ENCODE measurements at places on chromosomes 6 and 20.
A peak's percentile ranks its signal among the peaks of the same experiment; 100 is the strongest.

DNA sequence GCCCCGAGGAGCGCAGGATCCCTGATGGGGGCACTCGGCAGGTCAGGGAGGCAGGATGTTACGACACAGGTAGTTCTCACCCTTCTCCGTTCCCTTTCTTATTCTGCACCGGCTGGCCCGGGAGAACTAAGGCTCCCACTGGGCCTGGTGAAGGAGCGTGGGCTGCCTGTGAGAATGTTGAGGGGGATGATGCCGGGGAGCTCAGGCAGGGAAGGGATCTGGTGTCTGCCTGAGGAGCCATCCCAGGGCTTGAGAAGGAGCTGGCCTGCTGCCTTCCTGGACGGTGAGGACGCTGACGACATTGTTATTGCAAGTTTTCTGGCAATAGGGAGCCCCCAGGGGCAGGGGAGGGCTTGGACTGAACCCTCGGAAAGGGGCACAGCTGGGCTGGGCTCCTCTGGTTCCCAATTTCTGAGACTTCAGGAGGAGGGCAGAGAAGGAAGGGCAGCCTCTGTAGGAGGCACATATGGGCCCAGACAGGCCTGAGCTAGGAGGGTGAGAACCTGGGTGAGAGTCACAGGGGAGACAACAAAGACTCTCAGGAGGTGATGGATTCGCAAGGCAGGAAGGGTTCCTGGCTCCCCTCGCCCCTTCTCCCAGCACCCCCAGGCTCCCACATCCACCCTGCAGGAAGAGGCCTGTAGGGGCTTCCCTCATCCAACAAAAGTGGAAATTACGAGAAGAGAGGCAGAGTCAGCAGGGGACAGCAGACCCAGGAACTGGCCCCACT, 32.8 kb downstream of the CYP21A2 start:
- no peak for DNase-seq

GRCh38 chr20:43196243-43196642, 6.5 kb upstream of the PTPRT start:
- DNase-seq, result no peak

- DNase-seq, result no peak
These were observed 11.7 kb downstream of the UST start for GRCh38 chr6:148758492-148758891.

DNA sequence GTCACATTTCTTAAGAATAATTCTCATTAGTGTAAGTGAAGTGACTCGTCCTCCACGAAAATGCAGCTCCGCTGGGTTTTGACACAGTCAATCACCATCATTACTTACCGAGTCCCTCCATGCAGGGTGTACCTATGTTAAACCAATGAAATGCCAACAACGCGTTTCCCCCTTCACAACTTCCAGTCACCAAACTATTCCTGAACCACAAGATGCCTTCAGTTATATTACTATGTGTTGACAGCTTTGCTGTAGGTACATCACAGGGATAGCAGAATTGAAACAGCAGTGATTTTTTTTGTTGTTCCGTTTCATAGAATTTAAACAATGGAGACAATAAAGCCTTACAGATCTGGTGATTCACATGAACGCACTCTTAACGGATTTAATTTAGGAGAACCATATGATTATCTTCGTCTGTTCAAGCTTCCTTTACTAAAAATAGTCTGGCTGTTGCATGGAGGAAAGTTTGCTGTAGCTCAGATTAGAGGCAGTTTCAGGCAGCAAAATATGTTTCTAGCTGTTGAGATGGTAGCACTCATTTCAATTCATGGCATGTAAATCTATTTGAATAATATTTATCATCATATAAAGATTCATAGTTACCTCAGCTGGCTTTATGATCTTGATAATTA, 652.8 kb downstream of the PRKN start:
- no peak for DNase-seq

GRCh38 chr6:166707045-166707444, 80.0 kb upstream of the RPS6KA2 start:
- no peak for DNase-seq

DNA sequence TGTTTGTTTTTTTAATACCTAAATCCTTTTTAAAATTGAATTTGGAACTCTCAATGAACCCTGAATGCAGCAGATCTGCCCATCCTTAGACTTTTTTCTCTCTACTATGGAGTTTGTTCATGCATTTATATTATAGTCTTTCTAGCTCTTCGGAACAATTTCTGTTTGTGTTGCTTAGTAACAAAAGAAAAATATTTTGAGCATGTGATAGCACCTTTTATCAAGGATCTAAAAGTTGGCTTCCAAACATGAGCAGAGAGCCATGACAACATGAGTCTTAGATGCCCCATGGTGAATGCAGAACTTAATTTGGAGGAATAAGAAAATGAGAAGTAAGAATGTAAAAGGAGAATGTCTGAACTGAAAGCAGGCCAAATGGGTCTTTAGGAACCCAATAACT, 133.7 kb downstream of the EDN1 start:
- DNase-seq, result no peak

- no peak for DNase-seq
These were observed 44.7 kb upstream of the THEMIS start for GRCh38 chr6:127945434-127946097.

DNA sequence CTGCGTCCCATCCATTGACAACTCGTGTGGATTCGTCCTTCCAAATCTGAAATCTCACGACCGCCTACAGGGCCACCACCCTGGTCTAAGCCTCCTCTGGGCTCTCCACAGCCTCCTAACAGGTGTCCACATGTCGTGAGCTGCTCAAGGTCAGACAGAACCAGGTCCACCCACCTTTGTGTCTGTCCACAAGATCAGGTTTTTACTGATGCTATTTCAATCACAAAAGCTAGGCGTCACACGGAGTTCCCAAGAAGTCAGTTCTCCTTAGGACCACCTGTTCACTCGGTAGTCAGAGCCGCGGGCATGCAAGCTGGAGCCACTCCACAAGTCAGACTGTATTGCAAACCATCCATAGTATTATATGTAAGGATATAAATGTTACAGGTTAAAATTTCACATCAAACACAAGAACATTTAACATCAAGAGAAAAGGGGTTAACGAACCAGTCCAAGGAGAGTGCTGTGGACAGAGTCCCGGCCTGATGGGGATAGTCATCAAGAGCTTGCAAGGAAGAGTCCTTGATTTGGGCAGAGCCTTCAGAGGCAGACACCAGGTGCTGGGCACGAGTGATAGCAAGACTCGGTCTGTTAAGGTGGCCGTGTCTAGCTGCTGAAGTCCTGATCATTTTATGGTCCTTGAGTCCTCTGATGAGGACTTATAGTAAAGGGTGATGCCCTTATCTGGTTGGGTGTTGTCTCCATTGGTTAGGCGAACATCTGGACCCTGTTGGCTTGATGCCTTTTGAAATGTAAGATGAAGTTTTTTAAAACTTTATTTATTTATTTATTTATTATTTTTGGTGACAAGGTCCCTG, 731 bp upstream of the DNPH1 start:
- no peak for DNase-seq

- no peak for DNase-seq
These were observed 132.0 kb downstream of the CDK19 start for GRCh38 chr6:110683241-110683640.

DNA sequence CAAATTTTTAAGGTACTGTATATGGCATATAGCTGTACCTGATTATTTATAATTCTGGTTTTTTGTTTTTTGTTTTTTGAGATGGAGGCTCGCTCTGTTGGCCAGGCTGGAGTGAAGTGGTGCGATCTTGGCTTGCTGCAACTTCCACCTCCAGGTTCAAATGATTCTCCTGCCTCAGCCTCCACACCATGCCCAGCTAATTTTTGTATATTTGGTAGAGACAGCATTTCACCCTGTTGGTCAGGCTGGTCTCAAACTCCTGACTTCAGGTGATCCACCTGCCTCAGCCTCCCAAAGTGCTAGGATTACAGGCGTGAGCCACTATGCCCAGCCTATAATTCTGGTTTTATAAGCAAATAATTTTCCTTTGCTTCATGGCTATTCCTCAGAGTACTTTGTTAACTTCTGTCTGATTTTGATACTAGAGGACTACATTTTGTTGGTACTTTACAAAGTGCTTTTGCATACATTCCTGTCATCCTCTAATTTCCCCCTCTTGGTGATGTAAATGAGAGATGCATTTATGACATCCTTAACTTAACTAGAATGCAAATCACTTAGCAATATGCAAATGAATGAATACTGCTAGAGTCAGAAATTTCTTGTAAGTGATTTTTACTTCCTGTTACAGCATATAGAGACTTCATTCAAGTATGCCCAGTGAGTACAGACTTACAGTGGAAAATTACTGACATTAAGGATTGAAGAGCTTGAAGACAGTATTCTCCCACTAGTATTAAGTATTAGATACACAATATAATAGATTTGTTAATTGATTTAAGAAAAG, 35.7 kb upstream of the ARID1B start:
- no peak for DNase-seq

DNA sequence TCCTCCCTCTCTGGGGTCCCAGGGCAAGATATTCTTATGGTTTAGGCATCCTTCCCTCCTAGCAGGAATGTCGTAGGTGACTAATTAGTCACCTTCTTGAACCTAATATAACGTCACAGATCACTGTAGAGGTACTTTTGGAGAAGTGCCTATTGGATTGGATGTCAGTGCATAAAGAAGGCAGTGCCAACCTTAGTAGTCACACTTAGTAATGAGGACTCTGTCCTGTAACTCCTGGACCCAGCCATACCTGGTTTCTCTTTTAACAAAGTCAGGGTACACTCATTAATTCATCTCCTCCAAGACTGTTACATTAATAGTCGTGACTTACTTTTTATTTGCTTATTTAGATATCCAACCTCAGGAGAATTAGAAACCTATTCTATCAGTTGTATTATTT, 20.0 kb downstream of the VTA1 start:
- DNase-seq, result no peak

DNA sequence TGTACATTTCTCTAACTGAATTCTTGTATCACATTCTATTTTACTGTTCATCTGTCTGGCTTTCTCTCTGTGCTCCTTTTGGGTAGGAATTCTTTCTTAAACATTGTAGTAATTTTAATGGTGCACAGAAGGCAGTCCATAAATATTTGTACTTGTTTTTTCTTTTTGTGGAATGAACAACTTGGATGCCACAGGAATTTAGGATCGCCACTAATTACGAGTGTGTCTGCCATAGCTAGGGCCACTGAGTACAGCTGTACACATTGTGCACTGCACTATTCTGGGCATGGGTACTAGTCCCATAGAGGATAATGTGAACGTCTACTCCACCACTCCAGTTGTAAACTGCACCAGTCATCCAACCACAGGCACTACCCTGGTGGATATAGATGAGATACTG, 39.3 kb upstream of the TMEM200A start:
- no peak for DNase-seq

DNA sequence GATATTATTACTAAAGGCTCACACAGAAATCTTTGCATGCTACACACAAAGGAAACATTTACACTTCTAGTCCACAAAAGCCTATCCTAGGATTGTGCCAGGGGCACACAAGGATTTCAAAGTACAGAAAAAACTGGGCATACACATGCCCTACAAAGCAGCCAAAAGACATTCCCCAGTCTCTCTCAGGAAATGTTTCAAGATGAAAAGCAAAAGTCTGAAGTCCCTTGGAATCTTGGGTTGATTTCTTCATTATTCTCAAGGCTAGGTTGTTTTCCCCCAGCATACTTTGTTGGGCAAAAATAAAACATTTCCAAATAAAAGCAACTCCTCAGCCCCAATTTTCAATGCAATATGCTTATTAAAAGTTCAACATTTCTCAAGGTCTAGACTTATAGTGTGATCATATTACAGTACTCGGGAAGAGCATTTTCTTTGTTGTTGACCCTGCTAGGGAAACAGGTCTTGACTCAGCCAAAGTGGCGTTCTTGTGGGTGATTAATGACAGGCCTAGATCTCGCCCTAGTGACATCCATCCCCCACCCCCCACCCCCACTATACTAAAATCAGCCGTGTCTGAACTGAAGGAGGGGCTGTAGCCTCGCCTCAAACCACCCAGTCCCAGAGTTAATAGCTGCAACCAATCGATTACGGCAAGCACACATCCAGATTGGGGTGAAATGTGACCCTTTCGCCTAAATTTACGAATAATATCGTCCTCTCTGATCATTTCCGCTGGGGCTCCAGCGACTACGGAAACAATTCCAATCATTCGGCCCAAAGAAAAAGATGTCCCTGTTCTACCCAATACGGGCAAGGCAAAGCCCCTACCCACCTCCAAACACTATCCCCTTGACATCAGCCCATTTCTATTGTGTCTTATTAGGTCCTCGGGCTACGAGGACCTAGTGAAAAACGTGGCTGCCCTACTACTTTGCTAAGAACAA, 1.4 kb downstream of the AKIRIN2 start:
- no peak for DNase-seq

DNA sequence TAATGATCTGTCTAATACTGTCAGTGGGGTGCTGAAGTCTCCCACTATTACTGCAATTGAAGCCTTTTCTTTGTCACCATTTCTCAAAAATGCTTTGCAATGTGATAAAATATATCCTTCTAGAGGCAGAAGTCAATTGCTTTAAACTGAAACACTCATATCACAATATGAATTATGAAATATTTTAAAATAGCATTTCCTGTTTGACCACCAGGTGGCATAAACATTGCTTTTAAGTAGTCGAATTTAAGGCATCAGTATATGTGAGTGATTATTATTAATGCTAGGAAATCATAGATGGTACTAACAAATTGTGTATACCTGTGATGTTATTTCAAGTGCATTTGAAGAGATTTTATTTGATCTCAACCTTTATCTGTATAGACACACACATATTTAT, 87.5 kb downstream of the MEI4 start:
- peak; percentile 15 for DNase-seq

GRCh38 chr6:96162711-96163120, 146.9 kb downstream of the FUT9 start:
- DNase-seq, result no peak

GRCh38 chr6:158647501-158647900, 2.4 kb upstream of the SYTL3 start:
- DNase-seq, result no peak

DNA sequence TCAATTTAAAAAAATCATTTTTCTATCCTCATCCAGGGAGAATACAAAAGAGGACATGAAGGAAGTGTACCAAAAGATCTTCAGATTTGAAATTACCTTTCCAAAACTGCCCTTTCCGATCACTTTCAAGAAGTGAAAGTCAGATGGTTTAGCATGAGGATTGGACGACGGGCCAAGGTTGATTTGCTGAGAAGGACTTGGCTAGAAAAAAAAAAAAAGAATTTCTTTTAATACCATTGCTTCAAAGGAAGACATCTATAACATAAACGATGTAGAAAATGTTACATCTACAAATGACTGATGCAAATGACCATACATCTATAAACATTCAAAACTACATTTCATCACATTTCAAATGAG, 120.9 kb upstream of the SLC2A12 start:
- no peak for DNase-seq

DNA sequence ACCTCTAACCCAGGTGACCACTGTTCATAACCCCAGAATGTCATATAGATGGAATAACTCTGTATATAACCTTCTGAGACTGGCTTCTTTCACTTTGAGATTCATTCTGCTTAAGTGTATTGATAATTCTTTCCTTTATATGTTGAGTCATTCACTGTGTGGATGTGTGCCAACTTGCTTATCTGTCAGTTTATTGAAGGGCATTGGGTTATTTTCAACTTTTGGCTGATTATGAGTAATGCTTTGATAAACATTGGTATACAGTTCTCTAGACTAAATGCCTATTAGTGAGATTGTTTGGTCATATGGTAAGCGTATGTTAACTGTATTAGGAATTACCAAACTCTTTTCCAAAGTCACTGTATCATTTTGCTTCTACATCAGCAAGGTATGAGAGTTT, 453.4 kb upstream of the SPTLC3 start:
- DNase-seq, result no peak
